ENCODE measurements at places on chromosomes 1 and 21. TPM values are rescaled to one million over a fixed set of nuclear protein-coding genes. Genes with fewer than 3 reads are reported as not detected.

The SFN gene
- not detected for total RNA-seq

The ANXA9 gene
- total RNA-seq, result not detected

The ALDH4A1 gene
- total RNA-seq, result 12.4 TPM

- no peak for DNase-seq
Measured at GRCh38 chr1:186112280-186112679, 262.8 kb downstream of the TPR start.

DNA sequence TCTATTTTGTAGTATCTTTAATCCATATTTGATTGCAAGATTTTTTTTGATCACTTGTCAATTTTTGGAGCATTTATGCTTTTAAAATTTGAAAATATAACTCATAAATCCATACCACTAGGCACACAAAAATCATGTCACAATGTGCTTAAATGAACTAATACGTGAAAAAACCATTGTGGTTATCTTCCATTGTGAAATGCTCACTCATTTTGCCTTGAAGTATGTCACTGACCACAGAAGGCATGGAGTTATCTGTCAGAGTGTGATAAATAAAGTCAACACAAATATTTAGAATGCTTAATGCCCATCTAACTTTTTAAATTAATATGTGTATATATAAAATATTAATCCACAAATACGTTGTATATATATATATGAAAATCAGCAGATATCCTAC is 347.2 kb downstream of the PTPRC start:
- peak; percentile 28 for DNase-seq

GRCh38 chr1:246324711-246325110 is 182.4 kb downstream of the SMYD3 start:
- peak; percentile 24 for DNase-seq

DNA sequence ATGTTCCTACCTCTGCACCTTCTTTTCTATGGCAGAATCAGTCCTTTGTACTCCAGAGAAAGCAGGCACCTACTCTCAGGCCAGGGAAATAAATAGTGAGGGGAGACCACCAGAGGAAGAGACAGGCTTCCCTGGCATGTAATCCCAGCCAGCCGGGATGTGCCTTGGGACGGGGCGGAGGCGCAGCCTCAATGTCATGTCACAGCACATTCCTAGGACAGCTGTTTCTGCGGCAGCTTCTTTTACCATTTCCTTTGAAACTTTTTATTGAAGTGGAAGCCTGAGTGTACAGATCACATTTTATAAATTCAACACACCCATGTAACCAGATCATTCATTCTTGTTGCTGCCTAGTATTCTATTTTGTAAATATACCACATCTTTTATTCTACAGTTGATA is 67.9 kb upstream of the ZNF326 start:
- DNase-seq, result peak; percentile 42

DNA sequence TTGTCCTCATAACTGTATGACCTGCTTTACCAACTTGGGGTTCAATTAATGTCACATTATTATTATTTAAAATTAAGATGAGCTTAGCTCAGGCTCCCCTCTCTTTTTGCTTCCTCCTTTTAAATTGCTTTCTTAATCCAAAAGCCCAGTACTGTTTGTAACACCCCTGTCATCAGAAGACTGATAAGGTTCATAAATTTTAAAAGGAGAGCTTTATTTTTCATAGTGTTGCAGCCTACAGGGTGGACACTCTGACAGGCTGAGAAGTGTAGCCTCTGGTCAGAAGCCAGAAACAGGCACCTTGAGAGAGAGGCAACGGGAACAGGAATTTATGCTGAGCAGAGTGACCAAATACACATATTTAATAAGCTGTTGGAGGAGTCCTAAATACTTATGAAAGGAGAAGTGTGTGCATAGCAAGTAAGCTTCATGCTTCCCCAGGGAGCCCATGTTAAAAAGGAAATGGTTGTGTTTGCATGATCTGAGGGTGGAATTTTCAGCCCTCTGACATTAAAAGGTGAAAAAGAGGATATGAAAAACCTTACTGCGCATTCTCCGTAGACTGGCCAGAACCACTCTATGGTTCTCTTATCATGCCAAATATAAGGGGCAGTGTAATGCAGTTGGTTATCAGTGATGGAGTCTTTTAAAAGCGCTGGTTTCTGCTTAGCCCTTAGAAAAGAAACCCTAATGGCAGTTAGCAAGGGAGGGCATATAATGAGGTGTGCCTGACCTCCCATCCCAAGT is 30.5 kb upstream of the FGGY start:
- no peak for DNase-seq

DNA sequence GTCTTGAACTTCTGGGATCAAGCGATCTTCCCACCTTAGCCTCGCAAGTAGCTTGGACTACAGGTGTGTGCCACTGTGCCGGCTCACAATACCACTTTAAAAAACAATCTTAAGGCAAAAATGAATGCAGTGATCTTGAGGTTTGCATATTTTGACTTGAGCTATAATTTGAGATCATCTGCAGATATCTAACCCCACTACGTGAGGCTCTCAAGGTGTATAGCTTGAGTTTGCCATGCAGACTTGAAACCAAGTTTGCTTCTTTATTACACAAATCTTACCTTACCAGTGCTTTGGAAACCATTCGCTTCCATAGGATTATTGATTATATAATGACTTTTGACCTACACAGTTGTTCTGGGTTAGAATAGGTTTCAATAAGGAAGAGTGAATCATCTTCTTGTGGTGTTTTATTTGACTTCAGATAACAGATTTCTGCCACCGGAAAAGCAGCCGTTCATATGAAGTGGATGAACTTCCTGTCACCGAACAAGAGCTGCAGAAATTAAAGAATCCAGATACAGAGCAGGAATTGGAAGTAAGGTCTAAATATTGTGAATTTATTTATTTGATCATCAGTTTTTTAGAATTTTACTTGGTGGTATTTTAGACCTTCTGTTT is 155.1 kb downstream of the VPS13D start:
- DNase-seq, result no peak

GRCh38 chr1:164971921-164972415 is 384.5 kb downstream of the LMX1A start:
- DNase-seq, result no peak

DNA sequence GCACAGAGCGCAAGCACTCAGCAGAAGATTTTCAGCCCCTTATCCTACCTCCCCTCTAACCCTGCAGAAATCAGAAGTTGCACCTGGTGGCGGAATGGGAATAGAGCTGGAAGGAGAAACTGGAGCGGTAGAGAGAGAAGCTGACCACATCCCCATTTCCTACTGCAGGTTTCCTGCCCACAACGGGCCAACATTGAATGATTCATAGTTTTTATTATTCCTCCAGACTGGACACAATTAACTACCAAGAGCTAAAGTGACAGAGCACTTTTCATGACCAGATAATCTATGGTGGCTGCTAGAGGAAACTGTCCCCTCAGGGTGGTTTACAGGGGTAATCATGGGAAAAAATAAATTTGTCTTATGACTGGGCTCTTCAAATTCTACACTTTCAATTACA is 21.3 kb upstream of the LRRC8D start:
- DNase-seq, result no peak

DNA sequence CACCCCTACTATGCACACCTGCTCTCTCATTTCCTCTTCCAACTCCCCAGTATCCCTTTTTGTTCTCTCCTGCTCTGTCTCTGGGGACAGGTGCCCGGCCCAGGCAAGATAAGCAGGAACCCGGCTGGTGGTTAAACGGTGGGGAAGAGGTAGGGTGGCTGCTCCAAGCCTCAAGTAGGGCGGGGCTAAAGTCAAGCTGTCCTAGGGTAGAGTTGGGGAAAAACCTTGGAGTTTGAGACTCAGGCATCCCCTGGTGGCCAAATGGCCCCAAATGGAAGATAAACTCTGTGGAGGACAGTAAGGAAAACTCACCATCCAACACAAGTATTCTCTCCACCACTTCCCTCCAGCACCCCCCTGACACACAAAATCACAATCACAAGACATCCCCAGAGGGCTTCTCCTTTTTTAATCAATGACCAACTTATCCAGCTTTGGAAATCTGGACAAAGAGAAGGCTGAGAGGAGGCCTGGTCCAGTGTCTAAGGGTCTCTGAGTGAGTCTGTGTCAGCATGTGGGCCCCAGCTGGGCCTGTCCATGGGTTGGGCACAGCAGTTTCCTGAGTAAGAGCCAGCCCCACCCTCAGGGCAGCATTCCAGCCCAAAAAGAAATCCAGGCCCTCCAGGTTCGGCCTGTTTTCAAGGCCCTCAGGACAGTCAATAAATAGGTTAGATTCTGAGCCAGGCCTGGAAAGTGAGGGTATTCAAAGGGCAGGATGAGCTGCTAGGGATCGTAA is 9.8 kb downstream of the POMGNT1 start:
- no peak for DNase-seq

DNA sequence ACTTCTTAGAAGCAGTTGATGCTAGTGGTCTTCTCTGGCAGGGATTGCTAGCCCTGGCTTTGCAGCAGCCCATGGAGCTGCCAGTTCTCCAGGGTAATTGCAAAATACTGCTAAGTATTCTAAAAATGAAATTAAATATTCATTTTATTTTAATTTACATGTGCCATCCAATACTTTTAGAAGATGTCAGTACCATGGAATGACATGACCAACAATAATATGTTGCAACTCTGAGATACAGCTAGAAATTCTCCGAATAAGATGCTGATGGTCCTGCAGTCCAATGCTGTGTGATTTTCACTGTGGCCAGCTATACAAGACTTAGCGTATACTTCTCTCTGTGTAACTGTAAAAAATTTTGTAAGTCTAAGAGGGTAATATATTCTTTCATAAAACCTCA is 20.0 kb upstream of the WARS2 start:
- no peak for DNase-seq

DNA sequence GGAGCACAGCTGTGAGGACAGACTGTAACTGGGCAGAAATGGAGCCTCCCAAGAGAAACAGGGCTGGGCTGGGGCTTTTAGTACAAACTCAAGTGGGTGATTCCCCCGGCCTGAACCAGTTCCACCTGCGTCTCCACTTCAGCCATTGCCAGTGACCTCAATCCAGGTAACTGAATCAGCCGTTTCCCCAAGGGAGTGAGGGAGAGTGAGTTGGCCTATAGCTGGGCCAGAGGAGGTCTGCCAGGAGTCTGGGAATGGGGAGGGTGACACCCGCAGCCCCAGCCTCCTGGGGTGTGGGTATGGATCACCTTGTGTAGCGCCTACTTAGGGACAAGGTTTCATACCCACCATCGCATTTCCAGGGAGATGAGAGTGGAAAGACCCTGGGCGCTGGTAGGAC is 8.5 kb downstream of the SLC26A9 start:
- no peak for DNase-seq

GRCh38 chr1:227351443-227351842 is 33.2 kb upstream of the CDC42BPA start:
- peak; percentile 79 for DNase-seq

- peak; percentile 38 for DNase-seq
Measured at GRCh38 chr1:231233735-231234417, 7.1 kb upstream of the GNPAT start.

Measured in LHCN-M2 (cell line).